ENCODE measurements at places on chromosomes 2 and 18. TPM values are rescaled to one million over a fixed set of nuclear protein-coding genes. Genes with fewer than 3 reads are reported as not detected.

FOXD4L1 gene
- total RNA-seq = not detected

DNA sequence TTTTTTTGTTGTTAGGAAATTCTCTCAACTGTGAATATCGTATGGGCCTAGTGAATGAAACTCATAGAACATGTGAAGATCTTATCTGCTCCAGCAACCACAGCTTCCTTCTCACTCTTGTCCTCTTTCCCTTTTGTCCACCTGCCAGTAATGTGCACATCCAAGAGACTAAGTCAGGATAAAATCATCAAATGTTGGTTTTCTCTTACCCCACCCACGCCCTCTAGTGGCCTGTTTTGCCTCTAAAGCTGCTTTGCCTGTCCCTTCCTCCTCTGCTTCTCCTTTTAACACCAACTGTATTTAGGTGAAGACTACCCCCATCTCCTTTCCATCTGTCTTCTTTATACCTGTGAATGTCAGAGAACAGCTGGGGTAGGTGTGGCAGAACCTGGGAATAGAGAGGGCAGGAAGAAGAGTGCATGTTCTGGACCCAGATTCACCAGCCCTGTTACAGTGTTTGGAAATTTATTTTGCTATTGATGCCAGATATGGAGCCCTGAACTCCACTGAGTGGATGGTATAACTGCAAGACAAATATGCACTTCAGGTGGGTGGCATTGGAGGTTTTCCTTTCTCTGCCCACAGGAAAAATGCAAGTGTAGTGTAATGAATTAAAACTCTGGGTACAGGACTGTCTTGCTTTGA, 8.4 kb upstream of the MGAT5 start:
- peak; percentile 68 for ATAC-seq

TEX44 gene
- total RNA-seq = not detected

GRCh38 chr2:43685357-43685756, 9.1 kb upstream of the C1GALT1C1L start:
- no peak for ATAC-seq

RESP18 gene
- total RNA-seq = not detected

GALR1 gene
- total RNA-seq = 0.62 TPM

ZBTB7C gene
- total RNA-seq = 10.6 TPM

- ATAC-seq = no peak
Measured at GRCh38 chr18:44180683-44181082, 500.0 kb upstream of the SETBP1 start.

GRCh38 chr2:20171445-20171977, 53.4 kb downstream of the SDC1 start:
- no peak for ATAC-seq

DNA sequence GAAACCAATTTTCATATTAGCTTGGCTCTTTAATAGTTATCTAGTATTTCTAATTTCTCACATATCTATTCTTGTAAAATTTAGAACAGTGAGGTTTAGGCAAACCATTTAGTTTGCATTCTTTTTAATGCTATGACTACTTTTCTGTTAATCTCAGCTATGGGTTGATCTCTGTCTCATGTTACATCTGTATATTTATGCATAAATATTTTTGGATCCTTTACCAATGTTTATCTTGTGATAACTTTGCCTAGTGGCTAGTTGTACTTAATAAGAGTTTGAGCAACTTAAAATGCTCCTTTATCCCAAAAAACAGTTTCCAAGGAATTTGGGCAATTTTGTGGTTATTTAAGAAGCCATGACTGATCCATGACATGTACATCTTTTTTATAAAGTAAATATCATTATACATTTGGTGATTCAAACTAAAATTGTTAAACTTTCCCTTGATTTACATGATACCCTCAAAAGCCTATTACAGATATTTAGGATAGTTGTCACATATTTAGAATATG, 86.3 kb downstream of the R3HDM1 start:
- ATAC-seq = no peak

GRCh38 chr2:241994556-241995213, 125.2 kb downstream of the RTP5 start:
- ATAC-seq = no peak

- ATAC-seq = no peak
Measured at GRCh38 chr18:70683263-70683662, 394.4 kb downstream of the SOCS6 start.

DNA sequence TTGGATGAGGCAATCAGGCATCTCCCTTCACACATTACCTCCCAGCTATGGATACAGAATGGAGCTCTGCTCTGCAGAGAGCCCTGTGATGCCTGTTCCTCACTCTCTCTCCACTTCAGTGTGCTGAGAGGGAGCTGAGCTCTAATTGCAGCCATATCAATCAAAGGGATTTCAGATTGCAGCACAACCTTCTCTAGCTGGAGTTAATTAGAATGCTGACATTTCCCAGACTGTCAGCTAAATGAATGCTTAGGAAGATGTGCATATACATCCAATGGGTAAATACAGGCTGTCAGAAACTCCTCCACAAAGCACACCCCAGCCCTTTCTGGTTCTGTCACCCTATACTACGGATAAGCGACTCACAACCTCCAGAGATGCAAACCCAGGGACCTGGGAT, 402.6 kb downstream of the EIPR1 start:
- ATAC-seq = no peak

DNA sequence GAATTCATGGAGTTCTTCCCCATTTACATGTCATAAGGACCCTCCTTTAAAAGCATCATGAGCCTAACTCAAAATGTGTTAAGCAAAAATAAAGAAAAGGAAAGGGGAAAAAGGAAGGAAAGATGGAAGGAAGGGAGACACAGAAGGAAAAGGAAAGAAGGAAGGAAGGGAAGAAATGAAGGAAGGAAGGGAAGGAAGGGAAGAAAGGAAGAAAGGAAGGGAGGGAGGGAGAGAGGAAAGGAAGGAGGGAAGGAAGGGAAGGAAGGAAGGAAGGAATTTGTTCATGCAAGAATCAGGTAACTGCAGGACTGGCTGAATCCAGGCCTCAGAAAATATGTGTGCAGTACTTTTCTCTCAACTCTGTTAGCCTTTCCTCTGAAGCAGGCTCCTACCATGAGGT, 32.0 kb downstream of the KIAA2012 start:
- ATAC-seq = no peak

DNA sequence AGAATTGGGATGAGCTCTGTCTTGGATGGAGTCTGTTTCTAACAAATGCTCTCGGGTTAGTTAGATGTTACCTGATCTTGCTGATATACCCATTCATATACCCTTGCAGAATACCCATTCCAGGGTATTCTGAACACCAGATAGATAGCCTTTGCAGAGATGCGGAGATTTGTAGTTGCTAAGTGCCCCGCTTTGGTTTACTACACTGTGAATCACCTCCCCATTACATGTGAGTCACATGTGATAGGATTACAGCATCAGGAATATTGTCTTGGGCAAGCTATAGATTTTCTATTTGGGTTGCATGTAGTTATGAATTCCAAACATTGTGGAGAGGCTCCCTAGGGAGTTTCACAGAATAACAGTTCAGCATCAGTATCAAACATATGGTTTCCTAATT, 3.8 kb downstream of the VSNL1 start:
- no peak for ATAC-seq

DNA sequence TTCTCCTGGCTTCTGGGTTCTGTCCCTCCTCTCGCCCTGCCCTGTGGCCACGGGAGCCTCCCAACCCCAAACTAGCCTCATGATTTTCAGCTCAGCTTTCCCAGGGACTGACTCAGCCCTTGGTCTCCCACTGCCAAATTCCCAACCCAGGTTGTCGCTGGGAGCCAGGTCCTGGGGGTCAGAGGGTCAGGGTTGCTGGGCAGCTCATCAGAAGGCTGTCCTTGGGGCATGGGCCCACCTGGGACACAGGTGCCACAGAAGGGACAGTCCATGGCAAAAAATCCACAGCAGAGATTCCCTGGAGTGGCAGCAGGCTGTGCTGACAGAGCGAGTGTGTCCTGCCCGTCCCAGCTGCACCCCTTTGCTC, 180.4 kb downstream of the TWIST2 start:
- no peak for ATAC-seq

GRCh38 chr2:201735486-201735885, 37.0 kb upstream of the MPP4 start:
- no peak for ATAC-seq

- ATAC-seq = no peak
Measured at GRCh38 chr2:186183406-186183805, 302.7 kb upstream of the ZC3H15 start.

DNA sequence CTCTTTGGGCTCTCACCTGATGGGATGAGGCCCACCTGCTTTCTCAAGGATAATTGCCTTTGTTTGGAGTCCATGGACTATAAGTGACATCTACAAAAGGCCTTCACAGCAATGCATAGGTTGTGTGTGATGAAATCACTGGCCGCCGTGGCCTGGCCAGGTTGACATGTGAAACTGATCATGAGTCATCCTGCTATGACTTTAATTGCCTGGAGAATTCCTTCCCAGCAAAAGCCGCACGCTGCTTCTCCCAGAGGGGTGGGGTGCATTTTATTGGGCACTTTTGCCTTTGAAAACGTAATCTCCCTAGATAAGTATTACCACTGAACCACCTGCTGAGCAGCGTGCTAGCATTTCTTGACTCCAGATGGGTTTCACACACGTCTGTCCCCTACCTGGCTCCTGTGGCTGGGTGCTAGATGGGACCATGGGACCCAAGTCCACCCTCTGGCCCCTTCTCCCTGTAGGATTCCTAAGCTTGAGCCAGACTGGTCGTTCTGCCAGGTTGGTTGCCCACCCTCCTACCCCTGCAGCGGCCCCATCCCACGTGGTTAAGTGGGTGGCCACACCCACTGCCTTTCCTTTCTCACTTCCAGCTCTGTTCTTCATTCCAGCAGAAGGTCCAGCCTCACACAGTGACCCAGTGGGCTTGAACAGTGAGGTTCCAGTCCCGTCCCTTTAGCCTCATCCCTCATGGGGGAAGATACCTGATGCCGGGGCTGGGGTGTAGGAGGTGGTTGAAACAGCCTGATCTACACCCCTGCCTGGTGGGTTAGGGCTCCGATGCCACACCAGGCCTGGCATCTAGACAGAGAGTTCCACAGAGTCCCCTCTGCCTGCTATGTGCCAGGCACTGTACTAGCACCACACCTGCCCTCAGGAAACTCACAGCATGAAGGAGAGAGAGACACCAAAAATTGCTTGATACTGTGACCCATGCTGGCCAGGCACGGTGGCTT, 89.6 kb downstream of the GBX2 start:
- ATAC-seq = peak; percentile 48
